ENCODE measurements at places on chromosomes 3 and 15.
A peak's percentile ranks its signal among the peaks of the same experiment; 100 is the strongest.

- no peak for DNase-seq
Measured at GRCh38 chr3:153442386-153442785, 280.4 kb downstream of the RAP2B start.

- no peak for DNase-seq
Measured at GRCh38 chr3:43869491-43869890, 178.8 kb downstream of the ABHD5 start.

GRCh38 chr3:52904000-52904399 is 6.7 kb upstream of the STIMATE start:
- no peak for DNase-seq

GRCh38 chr3:31472479-31473390 is 60.0 kb upstream of the STT3B start:
- no peak for DNase-seq

GRCh38 chr15:64478863-64479262 is 18.5 kb downstream of the ZNF609 start:
- DNase-seq, result no peak

GRCh38 chr3:35894735-35895134 is 255.4 kb downstream of the ARPP21 start:
- DNase-seq, result no peak

GRCh38 chr3:113968986-113969385 is 21.2 kb downstream of the ZDHHC23 start:
- no peak for DNase-seq

- peak; percentile 62 for DNase-seq
Measured at GRCh38 chr3:71064956-71065763, 518.4 kb downstream of the FOXP1 start.

DNA sequence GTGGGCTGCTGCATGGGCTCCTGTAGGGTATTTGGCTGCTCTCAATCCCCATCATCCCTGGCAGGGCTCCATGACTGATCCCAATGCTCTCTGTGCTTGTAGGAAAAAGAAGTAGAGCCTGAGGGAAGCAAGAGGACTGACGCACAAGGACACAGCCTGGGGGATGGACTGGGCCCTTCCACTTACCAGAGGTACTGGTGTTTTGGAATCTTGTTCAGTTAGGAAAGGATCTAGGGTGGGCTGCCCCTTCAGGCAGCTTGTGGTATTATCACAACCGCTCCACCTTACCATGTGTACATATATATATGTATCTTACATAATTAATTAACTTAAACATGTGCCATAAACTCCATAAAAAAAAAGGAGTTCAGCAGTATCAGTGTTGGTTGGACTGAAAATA is 1.3 kb downstream of the SLC28A2 start:
- no peak for DNase-seq

DNA sequence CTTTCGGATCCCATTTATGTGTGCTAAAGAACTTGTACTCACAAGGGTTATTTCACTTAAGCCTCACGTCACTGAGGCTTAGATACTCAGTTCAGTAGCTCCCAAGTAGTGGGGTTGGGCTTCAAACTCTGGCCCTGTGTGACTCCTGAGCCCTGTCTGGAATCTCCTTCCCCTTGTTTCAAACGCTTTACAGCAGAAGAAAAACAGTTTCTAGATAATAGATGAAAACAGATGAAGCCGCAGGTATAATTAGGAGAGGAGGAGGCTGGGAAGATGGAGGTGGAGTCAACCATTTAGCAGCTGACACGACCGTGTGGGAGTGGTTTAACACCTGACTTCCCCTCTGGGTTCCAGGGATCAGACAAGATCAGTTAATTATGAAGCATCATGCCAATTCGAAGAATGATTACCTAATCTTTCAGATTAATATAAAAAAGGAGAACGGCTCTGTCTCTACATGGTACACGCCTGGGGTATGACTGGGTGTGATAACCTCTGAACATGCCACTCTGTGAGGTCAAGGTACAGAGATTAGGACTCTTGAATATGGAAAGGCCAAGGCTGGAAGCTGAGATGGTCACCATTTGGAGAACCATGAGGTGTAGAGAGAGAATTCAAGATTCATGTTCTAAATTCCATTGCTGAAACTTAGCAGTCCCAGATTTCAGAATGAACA is 31.1 kb downstream of the TPM1 start:
- DNase-seq, result no peak

- no peak for DNase-seq
Measured at GRCh38 chr3:43353923-43354670, 67.8 kb downstream of the SNRK start.

GRCh38 chr15:66006986-66007385 is 137.7 kb downstream of the RAB11A start:
- no peak for DNase-seq

DNA sequence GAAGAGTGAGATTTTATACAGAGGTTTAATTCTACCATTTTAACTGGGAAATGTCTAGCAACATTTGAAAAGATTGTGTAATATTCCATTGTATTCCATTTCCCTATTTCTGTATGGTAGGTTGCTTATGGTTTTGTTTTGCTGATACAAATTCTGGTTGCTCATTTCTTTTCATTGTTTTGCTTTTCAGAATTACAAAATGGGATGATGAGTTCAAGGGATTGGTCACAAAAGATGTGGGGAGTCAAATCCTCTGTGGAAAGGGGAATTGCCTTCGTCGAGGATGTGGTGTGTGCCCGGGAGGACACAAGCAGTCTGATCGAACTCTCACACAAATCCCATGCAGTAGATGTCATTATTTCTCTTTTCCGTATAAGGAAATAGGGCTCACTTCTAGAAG is 18.3 kb downstream of the SLCO3A1 start:
- no peak for DNase-seq

DNA sequence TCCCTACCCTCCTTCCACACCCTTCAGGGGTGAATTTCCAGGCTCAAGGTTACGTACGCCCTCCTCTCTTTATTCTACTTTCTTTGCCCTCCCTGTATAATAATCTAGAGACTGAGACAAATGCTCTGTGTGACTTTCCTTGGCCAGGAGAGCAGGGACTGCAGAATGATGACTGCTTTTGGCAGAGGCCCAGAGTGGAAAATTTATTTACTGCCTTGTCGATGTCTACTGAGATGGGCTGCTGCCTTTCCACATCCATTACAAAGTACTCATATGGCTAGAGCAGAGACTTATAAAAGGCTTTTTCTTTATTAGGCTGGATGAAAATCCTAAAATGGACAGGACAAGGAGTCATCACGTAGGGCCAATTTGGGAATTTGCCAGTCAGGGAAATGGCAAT is 576.2 kb downstream of the TUSC7 start:
- no peak for DNase-seq

DNA sequence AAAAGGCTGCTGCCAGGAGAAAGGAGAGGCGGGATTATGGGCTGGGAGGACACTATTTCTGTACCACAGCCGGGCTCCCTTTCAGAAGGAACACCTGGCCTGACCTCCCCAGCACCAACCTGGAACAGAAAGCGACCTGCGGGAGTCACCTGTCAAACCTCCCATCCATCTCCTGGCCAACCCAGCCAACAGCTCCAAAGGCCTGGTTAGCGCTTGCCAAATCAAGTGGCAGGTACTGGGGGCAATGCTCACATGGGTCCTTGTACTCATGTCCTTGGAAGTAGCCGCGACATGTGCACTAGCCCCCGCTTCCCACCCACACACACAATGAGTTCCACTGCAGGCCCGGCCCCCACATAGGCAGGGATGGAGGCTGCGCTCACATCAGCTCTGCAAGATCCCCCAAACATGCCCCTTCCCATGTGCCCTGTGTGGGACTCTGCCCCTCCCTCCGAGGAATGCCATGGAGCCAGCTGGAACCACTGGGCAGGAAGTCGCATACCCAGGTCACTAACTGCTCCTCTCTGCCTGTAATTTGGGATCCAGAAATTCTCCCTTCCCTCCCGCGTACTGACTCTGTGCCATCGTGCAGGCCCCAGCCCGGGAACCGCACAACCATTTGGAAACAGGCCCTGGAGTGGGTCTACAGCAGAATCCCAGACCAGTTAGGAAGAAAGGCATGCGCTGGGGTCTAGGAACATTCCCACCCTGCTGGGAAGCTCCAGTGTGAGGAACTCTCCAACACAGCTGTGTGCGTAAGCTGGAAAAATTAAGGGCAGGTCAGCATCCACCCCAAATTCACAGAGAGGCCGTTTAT is 98.9 kb downstream of the LRIG1 start:
- DNase-seq, result no peak

DNA sequence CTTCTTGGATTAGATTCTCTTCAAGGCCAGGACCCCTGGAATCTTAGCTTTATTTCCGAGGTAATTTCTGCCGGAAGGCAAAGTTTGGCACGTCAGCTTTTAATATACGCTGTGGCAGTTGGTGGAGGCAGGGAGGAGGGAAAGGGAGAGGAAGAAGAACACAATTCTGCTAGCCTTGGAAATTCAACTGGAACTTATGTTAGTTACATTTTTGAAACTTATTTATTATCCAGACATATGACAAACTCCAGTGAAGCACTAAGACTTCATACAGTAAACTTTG is 100.1 kb upstream of the TSC22D2 start:
- no peak for DNase-seq

GRCh38 chr15:100922192-100923040 is 3.3 kb downstream of the LRRK1 start:
- no peak for DNase-seq

- peak; percentile 72 for DNase-seq
Measured at GRCh38 chr3:40971191-40972168, 227.8 kb upstream of the CTNNB1 start.

DNA sequence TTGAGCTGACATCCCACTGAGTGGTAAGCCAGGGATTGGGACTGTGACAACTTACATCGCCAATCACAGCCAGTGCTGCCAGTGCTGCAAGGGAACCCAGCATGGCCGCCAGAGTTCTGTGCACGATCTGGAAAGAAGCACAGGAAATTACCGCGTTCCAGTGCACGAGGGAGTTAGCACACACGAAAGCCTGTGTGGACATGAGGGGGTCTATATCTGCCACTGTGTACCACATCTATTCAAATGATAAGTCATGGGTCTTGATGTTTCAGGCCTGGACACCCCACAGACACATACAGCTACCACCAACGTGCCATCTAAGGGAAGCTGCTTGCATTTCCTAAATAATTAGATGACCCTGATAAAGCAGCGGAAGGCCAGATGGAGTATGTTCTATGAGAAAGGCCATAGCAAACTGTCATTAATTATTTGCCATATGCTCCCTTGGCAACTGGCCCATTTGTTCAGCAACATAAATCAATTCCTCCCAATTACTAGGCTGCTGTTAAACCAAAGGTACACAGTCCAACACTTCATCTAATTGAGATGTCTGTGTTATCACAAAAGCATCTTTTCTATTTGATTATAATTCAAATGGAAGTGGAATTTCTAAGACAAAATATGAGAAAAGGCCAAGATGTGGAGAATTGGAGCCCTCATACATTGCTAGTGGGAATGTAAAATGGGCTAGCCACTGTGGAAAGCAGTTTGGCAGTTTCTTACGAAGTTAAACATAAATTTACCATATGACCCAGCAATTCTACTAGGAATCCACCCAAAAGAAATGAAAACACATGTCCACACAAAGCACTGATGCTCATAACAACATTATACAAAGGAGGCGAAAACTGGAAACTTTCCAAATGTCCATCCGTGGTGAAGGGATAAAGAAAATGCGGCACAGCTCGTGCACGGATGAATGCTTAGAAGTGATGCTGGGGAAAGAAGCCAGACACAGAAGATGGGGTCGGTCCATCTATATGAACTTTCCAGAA is 108.3 kb downstream of the OCA2 start:
- DNase-seq, result no peak

GRCh38 chr3:155231792-155232191 is 61.7 kb downstream of the STRIT1 start:
- no peak for DNase-seq

GRCh38 chr15:52668133-52668532 is 11.1 kb downstream of the ATOSA start:
- DNase-seq, result no peak

DNA sequence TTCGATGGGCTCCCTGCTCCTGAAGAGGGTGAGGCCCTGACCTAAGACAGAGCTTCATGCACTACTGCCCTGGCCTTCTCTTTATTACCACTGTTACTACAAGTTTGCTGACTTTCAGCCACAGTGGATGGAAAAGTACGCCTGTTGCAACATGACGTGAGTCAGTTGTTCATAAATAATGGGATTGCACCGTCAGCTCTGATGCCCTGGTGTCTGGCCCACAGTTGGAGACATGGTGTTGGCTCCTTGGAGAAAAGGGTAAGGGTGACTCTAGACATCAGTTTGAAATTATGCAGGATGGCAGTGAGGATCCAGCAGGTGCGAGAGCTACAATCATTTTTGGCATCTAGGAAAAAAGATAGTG is 5.5 kb downstream of the PAQR5 start:
- no peak for DNase-seq

GRCh38 chr15:49199666-49200065 is 29.6 kb downstream of the GALK2 start:
- no peak for DNase-seq

DNA sequence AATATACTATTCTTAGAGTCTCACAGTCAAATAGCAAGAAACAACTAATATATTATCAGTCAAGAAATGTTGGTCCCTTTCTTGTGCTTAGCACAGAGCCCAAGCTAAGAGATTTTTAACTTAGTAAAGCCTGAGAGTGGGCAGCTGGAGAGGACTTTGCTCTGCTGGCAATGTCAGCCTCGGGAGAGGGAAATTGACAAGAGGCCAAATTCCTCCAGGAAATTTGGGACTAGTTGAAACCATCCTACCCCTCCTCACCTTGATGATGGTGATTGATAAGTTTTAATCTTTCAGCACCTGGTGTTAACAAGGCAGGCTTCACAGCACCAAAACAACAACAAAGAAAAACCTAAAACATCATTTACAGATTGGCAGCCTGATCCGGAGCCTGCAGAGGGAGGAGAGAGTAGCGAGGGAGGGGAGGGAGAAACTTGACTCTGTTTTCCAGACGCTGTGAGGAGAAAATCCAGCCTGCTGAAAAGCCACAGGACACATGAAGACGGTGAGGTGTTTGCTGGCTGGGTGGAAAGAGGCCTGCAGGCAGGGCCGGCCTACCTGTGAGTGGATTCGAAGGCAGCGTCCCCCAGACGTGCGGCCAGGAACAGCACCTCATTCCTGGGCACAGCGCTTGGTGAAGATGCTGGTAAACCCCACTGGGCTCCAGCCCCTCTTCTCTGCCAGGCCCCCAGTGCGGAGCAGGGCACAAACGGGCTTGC is 150.9 kb downstream of the LRRC28 start:
- no peak for DNase-seq

- no peak for DNase-seq
Measured at GRCh38 chr15:75695220-75695619, 17.4 kb downstream of the CSPG4 start.

DNA sequence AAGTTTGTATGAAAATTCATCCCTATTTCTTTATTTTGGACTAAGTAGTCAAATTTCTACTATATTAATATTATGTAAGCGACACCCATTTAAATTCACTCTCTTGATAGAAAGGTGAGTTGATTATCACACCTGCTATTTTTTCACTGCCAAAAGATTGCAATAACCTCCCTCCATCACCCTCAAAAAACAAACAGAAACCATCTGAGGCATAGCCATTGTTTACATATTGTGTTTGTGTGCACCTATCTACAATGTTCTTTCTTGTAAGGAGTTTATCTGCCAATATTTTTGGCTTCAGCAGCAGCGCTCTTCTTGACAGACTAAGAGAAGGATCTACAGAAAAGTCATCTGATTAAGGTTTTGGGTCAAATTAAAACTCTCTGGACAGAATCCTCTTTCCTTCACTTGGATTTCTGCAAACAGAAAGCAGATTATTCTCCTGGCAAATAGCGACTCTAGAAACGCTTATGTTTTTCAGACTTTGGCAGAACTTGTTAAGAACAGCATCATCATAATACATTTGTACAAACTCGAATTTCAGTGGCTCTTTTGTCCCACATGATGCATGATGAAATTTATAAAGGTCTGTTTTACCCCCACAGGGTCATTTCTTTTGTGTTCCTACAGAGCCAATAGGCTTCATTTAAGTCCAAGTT is 48.6 kb downstream of the KCNMB2 start:
- no peak for DNase-seq

GRCh38 chr3:74041068-74041675 is 416.4 kb upstream of the PDZRN3 start:
- DNase-seq, result no peak

Data from CD4-positive, alpha-beta T cell treated with Interferon alpha-2 for 1 hour (primary cell).